Amniotic stem cell (primary cell): ENCODE measurements at places on chromosomes 3 and 15.
A peak's percentile ranks its signal among the peaks of the same experiment; 100 is the strongest.

DNA sequence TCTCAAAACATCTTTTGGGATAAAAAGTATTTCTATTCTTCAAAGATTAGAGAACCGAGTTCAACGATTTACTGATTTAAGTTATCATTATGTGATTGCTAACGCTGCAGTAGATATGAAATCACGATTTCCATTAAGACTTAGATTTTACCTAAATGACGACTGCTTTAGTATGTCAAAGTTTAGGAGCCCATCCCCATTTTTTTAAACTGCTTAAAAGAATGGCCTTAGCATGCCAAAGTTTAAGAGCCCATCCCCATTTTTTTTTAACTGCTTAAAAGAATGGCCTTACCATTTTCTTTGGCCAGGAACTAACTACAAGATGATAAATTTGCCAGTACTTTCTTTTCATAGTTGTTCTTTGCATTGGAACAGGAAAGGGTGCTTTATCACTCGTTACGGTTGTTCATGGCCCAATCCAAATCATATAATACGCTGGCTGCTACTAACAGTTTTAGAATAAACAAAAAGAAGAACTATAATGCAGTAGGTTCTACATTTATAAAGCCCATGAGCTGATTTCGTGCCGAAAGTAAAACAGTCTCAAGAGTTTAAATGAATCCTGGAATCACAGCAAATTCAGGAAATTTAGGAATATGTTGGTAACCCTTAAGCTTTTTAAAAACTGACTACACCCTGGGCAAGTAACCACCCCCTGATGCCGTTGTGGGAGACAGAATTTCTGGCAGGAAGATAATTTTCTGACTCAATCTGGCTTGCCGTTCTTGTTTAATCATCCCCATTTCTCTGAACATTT, 869 bp upstream of the TSC22D2 start:
- no peak for DNase-seq

DNA sequence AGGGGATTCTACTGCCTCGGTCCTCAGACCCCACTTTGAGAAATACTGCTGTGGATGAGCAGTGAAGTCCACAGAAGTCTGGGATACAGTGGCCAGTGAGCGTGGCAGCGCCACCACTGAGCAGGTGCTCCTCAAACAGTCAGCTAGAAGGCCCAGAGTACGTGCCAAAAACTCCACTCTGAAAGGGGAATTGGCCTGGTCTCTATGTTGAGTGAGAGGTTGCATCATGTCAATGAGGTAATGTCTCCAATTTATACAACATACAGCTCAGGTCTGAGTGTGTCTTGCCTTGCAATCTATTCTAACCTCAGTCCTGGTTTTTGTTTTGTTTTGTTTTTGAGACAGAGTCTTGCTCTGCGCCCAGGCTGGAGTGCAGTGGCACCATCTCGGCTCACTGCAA, 53.3 kb upstream of the ETV5 start:
- DNase-seq = no peak

- no peak for DNase-seq
Measured at GRCh38 chr15:39530480-39531342, 50.2 kb upstream of the THBS1 start.

DNA sequence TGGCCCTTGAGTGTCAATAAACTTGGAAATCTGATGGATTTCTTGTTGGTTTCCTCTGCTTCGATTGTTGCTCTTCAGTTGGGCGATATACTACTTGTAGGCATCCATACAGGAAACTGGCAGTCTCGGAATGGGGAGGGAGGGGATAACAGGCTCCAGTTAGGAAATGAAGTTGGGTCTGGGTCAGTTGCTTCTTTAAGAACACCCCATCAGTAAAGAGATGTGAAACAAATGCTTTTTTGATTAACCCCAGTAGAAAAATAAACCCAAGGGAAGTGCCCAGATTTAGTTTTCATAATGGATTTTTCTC, 681 bp downstream of the CHMP2B start:
- DNase-seq = no peak

DNA sequence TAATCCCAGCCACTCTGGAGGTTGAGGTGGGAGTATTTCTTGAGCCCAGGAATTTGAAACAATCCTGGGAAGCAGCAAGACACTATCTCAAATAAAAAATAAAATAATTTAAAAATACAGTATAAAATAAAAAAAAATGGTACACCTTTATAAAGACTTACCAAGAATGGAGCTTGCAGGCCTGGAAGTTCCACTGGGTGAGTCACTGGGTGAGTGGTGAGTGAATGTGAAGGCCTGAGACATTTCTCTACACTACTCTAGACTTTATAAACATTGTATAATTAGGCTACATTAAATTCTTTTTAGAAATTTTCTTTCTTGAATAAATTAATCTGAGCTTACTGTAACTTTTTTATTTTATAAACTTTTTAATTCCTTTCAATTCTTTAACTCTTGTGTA, 609.1 kb upstream of the BCHE start:
- no peak for DNase-seq

DNA sequence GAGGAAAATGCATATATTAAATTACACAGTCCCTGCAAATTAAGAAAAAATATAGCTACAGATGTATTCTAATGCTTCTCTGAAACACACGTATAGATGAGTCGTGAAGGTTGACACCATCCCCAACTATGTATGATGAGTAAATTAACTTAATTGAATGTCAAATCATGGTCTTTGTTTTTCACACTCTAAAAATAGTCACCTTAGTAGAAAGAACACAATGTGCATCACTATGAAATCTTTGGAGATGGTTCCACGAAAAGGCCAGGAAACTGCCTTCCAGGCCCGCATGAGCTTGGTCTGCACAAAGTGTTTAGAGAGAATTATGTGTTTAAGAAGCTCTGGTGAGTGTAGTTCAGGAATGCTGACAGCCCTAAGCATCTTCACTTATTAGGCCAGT, 313.4 kb upstream of the IL12A start:
- no peak for DNase-seq

- DNase-seq = no peak
Measured at GRCh38 chr3:127566833-127567232, 23.7 kb downstream of the TPRA1 start.

DNA sequence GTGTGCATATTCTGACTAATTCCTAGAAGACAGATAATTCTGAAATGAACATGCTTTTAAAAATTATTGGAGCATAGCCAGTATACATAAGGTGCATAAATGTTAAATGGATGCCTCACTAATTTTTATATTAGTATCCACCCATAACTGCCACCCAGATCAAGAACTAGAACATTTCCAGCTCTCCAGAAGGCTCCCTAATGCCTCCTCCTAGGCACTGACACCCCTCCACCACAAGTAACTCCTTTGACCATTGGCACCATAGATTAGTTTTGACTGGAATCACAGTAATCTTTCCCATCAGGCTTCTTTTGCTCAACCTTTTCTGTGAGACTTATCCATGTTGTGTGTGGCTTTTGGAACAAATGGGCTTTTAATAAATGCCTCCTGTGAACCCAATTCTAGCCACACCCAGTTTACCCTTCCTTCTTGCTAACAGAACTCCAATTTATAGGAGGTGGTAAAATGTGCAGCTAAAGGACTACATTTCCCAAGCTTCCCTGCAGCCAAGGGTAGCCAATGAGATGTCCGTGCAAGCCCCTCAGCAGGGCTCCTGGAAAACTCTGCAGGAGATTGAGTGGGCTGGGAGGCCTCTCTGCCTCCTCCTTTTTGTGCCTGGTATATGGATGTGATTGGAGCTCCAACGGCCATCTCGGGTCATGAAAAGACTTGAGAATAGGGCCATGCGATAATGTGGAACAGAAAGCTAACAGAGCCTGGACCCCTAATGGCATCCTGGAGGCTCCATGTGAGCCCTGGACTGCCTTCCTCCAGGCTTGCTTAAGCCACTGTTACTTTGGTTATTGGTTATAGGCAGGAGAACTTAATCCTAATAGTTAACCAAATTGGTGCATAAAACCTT, 322.6 kb upstream of the TLE3 start:
- DNase-seq = no peak

- no peak for DNase-seq
Measured at GRCh38 chr15:76986743-76987142, 8.2 kb upstream of the PSTPIP1 start.

DNA sequence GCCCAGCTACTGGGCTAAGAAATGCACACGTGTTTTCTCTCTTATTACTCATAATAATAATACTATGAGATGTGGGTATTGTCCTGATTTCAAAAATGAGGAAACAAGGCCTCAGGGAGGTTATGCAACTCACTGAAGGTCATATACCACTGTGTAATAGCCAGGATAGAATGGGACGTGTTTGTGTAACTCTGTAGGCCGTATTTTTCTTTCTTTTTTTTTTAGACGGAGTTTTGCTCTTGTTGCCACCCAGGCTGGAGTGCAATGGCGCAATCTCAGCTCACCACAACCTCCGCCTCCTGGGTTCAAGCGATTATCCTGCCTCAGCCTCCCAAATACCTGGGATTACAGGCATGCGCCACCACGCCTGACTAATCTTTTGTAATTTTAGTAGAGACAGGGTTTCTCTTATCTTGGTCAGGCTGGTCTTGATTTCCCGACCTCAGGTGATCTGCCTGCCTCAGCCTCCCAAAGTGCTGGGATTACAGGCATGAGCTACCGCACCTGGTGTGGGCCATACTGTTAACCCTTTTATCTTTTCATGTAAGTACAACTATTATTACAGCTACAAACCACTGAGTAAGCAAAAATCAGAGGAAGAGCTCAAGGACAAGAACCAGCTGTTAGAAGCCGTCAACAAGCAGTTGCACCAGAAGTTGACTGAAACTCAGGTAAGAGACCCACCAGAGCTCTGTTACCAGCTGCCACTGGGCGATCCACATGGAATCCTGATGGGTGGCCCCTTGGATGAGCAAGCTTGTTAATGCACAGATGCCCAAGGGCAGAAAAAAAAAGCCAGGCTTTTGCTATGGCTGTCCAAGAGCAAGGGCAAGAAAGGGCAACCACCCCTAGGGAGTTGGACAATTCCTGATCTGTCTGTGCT, 6.7 kb downstream of the KNSTRN start:
- no peak for DNase-seq

GRCh38 chr15:62164396-62165103, 535 bp downstream of the C2CD4B start:
- no peak for DNase-seq

GRCh38 chr15:78052001-78052401, 25.5 kb downstream of the TBC1D2B start:
- DNase-seq = no peak

GRCh38 chr3:133991209-133991608, 38.5 kb downstream of the SLCO2A1 start:
- DNase-seq = no peak

- peak; percentile 93 for DNase-seq
Measured at GRCh38 chr3:150371741-150372254, 36.3 kb upstream of the TSC22D2 start.

- DNase-seq = no peak
Measured at GRCh38 chr15:92636401-92636907, 19.1 kb downstream of the FAM174B start.
